ENCODE measurements at places on chromosomes 13 and 19.

DNA sequence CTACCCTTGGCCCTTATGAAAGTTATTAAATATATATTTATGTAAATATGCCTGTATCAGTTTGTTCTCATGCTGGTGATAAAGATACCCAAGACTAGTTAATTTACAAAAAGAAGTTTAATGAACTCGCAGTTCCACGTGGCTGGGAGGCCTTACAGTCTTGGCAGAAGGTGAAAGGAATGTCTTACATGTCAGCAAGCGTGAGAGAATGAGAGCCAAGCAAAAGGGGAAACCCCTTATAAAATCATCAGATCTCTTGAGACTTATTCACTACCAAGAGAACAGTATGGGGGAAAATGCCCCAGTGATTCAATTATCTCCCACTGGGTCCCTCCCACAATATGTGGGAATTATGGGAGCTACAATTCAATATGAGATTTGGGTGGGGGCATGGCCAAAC lies 506.0 kb upstream of the ATXN8OS start:
- no peaks in the 10 kb centered on the region for H3K36me3 ChIP-seq
- DNase-seq: no peak
- no peak overlapping the region for H3K4me3 ChIP-seq
- H3K4me1 ChIP-seq: no peaks in the 10 kb centered on the region
- no peak overlapping the region for H3K27ac ChIP-seq
- H3K27me3 ChIP-seq: no peaks in the 10 kb centered on the region

DNA sequence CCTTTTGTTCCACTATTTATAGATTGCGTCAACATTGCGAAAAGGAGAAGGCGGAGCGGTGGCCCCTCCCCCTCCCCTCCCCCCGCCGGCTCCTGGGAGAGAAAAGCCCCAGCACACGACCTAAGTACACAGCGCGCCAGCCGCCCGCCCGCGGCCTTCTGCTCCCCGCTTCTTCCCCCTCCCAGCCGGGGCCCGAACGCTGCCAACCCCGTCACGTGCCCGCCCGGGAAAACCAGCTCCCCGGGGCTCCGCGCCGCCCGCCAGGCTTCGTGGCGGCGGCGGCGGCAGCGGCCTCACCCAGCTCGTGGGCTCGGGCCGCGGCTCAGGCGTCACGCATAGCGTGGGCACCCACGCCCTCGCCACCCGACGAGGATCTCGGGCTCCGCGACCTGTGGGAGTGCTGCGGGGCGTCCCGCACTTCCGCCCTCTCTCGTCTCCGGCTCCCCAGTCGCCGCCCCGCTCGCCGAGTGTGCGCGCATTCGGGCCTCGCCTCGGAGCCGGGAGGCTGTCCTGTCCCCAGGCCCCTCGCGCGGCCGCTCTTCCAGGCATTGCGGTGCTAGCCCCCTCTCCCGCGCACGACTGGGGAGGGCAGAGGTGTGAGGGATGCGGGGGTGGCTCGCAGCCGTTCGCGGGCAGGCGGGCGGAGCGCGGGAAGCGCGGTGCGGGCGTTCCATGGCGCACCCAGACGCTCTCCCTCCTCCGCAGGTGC lies 110.5 kb downstream of the KCNRG start:
- H3K27me3 ChIP-seq: no peaks in the 10 kb centered on the region
- peak overlapping the region; percentile 87 for H3K4me3 ChIP-seq
- H3K27ac ChIP-seq: peak overlapping the region; percentile 81
- no peaks in the 10 kb centered on the region for H3K36me3 ChIP-seq
- H3K4me1 ChIP-seq: peaks cover 26% of the 10 kb centered on the region
- peak; percentile 74 for DNase-seq

DNA sequence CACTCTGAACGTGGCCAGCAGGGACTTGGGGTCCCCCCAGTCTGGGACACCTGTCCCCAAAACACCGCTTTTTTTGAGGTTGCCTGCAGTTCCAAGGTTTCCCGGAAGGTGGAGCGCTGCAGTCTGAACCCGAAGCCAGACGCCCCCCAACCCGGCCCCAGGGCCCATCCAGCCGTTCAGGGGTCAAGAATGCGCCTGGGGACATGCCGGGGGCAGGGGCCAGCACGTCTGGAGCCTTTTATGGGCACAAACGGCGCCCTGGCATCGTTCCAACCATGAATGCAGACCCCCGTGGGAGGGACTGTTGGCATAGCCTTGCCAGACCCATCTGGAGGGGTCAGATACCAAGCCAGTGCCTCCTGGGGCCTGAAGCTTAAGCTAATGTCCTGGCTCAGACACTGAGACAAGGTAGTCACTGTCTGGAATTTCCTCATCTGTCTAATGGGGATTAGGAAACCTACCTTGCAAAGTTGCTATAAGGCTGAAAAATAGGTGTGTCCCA lies 6.9 kb downstream of the S1PR5 start:
- no peak overlapping the region for H3K4me3 ChIP-seq
- H3K27me3 ChIP-seq: peaks cover 45% of the 10 kb centered on the region
- no peaks in the 10 kb centered on the region for H3K36me3 ChIP-seq
- H3K4me1 ChIP-seq: peaks cover 8% of the 10 kb centered on the region
- DNase-seq: peak; percentile 49

DNA sequence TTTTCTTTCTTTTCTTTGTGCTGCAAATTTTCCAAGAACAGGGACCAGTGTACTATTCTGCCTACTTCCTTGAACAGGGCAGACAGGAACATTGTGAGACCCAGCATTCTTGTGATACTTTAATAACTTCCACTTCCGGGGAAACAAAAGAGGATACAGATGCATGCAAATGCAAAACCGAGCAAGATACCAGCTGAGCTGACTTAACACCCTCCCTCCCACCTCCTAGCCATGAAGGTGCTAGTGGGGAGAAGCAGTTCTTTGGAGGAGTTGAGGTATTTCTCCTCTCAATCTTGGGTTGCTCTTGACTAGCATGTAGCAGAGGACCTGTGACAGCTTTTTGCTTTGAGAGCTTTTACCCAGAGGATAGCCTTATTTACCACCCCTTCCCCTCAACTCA lies 111.2 kb downstream of the KLF5 start:
- H3K4me3 ChIP-seq: no peak overlapping the region
- peaks cover 31% of the 10 kb centered on the region for H3K4me1 ChIP-seq
- DNase-seq: no peak
- no peak overlapping the region for H3K27ac ChIP-seq
- no peaks in the 10 kb centered on the region for H3K27me3 ChIP-seq

GRCh38 chr13:30906411-30907051 lies 460 bp downstream of the MEDAG start:
- no peaks in the 10 kb centered on the region for H3K36me3 ChIP-seq
- no peak overlapping the region for H3K27ac ChIP-seq
- DNase-seq: no peak

DNA sequence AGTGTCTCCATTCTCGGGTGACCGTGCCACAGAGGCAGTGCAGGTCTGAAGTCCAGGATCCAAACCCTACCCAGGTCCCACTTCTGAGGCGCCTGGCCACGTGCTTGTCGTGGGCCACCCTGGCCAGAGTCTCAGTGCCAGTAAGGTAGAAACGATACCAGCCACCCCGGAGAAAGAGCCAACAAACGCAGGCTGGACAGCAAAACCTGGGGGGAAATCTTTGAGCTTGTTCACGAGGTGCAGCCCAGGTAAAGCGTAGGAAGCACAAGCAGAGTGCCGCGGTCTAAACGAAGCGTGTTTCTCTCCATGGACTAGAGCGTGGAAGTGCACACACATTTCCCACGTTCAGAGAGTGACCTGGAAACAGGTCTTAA lies 95.6 kb downstream of the ATP11A start:
- H3K4me3 ChIP-seq: no peak overlapping the region
- H3K4me1 ChIP-seq: peaks cover 2% of the 10 kb centered on the region
- no peak for DNase-seq
- no peak overlapping the region for H3K27ac ChIP-seq

DNA sequence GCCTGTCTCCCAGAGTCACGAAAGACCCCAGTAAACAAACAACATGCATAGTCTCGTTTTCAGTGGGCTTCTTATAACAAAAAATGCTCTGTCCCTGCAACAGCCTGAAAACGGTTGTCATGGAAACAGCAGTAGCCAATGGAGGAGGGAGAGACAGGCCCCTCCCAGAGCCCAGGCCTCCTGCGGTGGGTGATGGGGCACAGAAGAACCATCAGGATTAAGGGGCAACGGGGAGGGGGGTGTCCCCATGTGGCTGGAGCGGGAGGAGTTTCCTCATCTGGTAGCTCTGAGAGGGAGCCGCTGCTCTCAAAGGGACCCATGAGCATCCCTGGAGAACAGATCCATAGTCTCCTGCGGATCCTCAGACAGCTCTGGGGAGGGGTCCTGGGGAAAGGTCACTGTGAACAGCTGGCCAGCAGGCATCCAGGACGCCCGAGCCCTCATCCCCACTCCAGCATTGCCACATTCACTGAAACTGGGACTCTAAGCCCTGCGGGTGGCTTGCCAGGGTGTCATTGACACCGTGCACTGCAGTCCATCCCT lies 37.5 kb upstream of the PNMA8B start:
- H3K4me3 ChIP-seq: no peak overlapping the region
- DNase-seq: no peak
- H3K27ac ChIP-seq: no peak overlapping the region
- H3K4me1 ChIP-seq: no peaks in the 10 kb centered on the region
- no peaks in the 10 kb centered on the region for H3K36me3 ChIP-seq

DNA sequence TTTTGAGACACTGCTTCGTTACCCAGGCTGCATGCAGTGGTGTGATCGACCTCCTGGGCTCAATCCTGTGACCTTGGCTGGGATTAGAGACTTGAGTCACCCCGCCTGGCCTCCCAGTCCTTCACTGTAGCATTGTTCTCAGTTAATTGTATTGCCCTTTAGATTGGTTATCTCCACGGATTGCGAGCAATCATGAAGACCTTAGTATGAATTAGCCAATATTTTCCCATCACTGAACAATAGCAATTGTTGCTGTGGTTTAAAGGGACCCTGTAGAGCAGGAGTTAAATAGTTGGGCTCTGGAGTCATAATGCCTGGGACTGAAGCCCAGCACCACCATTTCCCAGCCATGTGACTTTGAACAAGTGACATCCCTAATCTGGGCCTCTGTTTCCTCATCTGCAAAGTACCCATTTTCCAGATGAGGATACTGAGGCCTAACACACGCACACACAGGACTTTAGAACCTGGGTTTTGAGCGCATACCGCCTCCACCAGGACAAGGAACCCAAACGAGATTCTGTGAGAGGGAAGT lies 8.4 kb downstream of the PPP1R14A start:
- no peaks in the 10 kb centered on the region for H3K27me3 ChIP-seq
- H3K4me3 ChIP-seq: no peak overlapping the region
- no peak for DNase-seq
- H3K27ac ChIP-seq: no peak overlapping the region
- peaks cover 11% of the 10 kb centered on the region for H3K4me1 ChIP-seq

DNA sequence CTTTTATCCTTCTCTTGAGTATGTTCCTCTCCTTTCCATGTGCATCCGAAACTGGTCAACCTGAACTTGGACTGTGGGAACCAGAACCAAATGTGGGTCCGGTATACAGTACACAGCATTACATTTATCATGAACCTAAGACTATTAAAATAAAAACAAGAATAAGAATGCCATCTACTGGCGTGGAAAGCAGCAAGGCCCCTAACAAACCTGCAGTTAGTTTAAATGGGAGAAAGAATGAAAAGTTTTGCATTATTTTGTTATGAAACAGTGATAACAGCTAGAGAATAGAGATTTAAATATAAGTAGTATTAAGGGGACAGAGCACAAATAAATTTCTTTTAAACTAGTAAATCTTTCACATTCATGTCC lies 159.5 kb downstream of the RBM26 start:
- no peaks in the 10 kb centered on the region for H3K4me1 ChIP-seq
- no peaks in the 10 kb centered on the region for H3K27me3 ChIP-seq
- H3K4me3 ChIP-seq: no peak overlapping the region
- no peaks in the 10 kb centered on the region for H3K36me3 ChIP-seq
- DNase-seq: no peak

DNA sequence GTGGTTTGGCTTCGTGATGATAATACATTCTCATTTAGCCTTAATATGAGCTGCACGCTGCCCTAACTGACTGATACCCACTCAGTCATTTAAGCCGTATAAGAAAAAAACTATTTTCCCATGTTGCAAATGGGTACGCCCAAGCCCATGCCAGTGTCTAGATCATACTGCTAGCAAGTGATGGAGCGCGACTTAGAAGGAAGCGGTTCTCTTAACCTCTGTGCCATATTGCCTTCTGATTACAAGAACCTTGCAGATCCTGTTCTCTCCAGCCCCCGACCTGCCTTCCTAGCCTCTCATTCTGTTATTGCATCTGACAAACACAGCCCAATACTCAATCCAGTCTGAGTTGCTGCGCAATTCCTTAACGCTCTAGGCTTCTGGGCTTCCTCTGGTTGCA lies 603 bp downstream of the GPALPP1 start:
- DNase-seq: no peak
- H3K27me3 ChIP-seq: no peaks in the 10 kb centered on the region
- peaks cover 14% of the 10 kb centered on the region for H3K4me1 ChIP-seq
- peak overlapping the region; percentile 81 for H3K4me3 ChIP-seq
- peak overlapping the region; percentile 84 for H3K27ac ChIP-seq

- H3K27ac ChIP-seq: peak overlapping the region; percentile 20
- peak; percentile 32 for DNase-seq
- H3K4me1 ChIP-seq: peaks cover 19% of the 10 kb centered on the region
- H3K4me3 ChIP-seq: peak overlapping the region; percentile 17
Measured at GRCh38 chr13:101626925-101627555, 174.6 kb downstream of the ITGBL1 start.

DNA sequence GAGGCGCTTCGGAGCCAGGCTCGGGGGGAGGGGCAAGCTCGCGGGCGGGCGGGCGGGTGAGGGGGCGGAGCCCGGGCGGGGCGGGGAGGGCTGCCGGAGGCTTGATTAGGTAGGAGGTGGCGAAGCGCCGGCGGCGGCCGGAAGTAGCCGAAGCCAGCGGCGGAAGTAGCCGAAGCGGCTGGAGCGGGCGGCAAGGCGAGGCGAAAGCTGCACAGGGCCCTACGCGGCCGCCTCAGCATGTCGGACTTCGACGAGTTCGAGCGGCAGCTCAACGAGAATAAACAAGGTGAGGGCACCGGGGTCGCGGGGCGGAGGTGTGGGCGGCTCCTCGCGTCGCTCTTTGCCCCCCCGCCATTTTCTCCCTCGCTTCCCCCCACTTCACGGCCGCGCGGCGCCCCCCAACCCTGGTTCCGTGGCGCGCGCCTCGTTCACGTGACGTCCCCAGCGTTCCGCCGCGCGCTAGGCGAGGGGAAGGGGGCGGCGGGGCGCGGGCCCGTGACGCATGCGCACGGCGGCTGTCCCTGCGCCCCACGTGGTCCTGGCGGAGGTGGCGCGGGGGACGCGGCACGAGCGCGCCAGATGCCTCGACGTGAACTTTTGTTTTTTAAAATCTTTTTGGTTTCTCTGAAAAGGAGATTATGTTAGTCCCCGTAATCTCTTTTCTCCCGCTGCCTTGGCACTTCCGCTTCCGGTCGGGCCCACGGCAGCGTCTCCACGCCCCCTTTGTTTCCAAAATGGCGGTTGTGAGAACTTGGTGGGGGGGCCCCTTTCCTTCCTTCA lies at the start of gene U2AF2:
Gene U2AF2, plus strand, starts transcription at position 168 of the 780 bp plus-strand sequence. Its CDS starts 70 bp downstream, at position 238.
- peak; percentile 87 for DNase-seq
- no peaks in the 10 kb centered on the region for H3K27me3 ChIP-seq
- peaks cover 34% of the 10 kb centered on the region for H3K36me3 ChIP-seq
- peaks cover 14% of the 10 kb centered on the region for H3K4me1 ChIP-seq
- peak within 1 kb of the TSS; percentile 92 for H3K27ac ChIP-seq
